Ecto neural progenitor cell (in vitro differentiated cells): ENCODE measurements at places on chromosomes 3 and 15.

DNA sequence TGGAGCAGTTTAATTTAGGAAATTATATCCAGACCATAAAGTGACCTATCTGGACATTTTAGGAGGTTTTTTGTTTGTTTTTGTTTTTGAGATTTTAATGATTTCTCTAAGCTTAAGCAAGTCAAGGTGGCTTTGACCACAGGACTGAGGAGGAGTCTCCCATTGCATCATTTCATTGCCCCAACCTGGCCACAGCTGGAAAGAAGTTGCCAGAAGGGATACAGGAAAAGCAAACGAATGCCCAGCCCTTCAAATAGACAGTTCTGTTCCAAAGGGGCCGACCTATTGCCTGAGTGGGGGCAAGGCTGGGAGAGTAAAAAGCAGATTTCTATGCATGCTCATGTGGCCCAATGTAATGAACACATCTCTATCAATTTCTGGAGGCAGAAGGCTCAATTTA is 12.0 kb upstream of the ONECUT1 start:
- DNase-seq: no peak

GRCh38 chr3:114329823-114330222 is 36.0 kb downstream of the TIGIT start:
- no peak for DNase-seq

GRCh38 chr3:71989165-71989564 is 204.2 kb upstream of the PROK2 start:
- no peak for DNase-seq

DNA sequence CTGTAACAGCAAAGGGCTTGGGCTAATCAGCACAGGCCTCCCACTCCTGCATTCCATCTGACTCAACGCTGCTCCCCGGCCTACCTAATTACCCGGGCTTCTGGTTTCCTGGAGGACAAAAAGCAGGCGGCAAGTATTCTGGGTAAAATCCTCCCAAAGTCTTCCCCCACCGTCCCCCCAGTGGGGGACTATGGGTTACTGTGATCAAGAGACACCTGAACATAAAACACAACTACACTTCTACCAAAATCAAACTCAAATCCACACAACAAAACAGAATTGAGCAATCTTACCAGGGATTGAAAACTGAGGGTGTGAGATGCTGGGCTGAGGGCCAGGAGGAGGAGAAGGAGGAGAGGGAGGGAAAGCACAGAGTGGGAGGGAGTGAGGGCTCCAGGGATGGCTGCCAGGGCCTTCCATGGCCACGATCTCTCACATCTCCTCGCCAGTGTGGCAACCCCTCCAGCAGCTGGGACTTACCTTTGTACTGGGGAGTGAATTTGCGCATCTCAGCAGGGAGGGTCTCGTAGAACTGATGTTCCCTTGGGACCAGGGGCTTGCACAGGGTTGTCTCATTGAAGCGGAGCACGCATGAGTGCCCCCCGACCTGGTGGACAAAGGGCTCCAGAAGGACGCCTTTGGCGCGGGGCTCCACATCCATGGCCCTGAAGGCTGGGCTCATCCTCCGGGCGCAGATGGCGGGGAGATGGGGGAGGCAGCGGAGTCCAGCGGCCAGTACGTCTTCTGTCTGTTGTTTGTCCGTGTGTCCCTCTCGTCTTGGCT is 9.1 kb upstream of the NCKIPSD start:
- DNase-seq: no peak

DNA sequence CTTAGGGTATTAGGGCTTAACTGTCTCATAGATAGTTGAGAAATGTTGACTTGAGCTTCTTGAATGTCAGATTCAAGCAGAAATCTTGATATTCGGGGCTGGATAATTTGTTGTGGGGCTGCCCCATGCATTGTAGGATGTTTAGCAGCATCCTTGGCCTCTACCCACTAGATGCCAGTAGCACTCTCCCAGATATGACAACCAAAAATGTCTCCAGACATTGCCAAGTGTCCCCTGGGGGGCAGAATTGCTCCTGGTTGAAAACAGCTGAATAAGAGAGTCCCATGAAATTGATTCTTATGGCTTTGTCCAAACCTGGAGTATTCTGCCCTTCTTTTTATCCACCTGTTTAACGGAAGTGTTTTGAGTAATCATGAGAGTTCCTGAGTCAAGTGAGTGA is 15.9 kb upstream of the LCMT2 start:
- no peak for DNase-seq

GRCh38 chr3:28399206-28399605 is 50.6 kb upstream of the AZI2 start:
- no peak for DNase-seq

DNA sequence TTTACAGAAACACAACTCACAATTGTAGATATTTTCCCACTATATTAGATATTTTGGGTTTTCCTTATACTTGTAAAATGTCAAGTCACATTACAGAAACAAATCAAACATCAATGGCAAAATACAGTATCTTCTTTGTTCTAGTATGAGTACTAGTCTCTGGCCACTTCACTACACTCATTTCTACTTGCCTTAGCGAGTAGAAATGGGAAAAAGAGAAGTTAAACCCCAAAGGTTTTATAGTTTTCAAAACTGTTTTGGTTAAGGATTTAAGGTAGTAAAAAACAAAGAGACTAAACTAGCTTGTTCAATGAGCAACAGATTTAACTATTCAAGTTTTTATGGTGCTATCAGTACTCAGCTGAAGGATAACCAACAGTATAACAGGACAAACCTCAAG is 81.7 kb downstream of the BTD start:
- DNase-seq: no peak

- DNase-seq: no peak
These were observed 55.8 kb upstream of the ACAD9 start for GRCh38 chr3:128823631-128824030.

DNA sequence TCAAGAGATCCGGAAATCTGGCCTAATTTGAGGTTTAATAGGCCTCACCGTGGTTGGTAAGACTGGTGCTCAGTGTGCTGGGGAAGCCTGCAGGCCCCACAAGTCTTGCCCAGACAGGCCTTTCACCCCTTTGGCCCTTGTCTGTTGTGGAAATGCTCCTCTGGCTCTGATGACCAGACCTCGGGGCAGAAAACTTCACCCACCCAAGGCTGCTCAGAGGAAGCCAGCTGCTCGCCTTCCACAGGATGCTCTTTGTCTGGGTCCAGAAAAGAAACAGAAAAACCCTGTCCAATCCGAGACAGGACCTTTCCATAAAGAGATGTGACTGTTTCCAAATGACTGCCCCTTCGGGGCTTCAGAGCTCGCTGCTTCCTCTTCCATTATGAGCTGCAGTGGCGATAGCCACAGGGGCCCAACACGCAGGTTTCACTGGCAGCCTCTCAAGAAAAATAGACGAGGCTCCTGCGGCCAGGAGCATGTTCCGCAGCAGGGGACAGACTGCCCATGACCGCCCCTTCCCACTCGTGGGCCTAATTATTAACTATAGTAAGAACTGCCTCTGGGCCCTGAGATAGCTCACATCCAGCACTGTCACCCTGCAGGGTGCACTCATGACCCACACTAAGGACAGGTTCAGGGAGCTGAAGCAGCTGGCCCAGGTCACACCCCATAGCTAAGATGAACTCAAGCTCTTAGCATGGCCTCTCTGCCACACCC is 6.8 kb upstream of the SNX22 start:
- no peak for DNase-seq

GRCh38 chr15:67107014-67107812 is 41.8 kb downstream of the SMAD3 start:
- no peak for DNase-seq

GRCh38 chr3:170701696-170702678 is 116.1 kb upstream of the SLC7A14 start:
- no peak for DNase-seq

DNA sequence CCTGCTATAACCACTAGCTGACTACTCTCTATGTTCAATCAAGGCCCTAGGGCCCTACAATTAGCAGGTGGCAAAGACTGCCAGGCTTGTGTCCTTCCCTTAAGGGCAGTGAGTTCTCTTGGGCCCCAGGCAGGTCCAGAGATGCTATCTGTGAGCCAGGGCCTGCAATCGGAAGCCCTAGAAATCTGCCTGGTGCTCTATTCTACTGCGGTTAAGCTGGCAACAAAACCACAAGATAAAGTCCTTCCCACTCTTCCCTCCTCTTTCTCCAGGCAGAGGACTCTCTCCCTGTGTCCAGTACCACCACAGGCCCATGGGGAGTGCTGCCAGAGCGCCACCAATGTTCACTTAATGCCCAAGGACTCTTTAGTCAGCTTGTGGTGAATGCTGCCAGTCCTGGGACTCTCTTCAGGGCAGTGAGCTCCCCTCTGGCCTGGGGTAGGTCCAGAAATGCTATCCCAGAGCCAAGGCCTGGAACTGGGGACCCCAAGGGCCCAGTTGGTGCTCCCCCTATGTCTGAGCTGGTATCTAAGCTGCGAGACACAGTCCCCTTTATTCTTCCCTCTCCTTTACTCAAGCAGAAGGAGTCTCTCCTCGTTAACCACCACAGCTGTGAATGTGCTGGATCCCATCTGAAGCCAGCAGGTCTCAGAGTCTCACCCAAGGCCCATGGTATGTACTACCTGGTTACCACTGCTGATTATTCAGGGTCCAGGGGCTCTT is 34.7 kb downstream of the XXYLT1 start:
- no peak for DNase-seq

DNA sequence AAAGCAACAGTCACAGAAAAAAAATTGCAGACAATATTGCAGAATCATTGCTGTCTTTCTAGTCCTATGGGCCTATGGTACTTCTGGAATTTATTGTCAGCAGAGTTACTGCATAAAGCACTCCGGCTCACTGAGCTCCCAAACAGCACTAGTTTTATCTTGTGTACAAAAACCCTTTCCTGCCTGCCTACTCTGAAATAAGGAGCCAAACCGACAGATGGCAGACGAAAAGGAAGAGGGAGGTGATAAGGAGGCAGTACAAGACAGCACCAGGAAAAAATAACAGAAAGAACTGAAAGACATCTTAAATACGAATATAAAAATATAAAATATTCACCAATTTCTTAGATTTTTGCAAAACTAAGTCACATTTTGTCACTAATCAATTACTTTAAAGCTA is 15.6 kb downstream of the HERC1 start:
- no peak for DNase-seq

GRCh38 chr3:38646630-38647029 is 2.9 kb downstream of the SCN5A start:
- peak; percentile 50 for DNase-seq
